ENCODE measurements at places on chromosomes 7 and 10.

- peak; percentile 81 for DNase-seq
These were observed 634.7 kb upstream of the AUTS2 start for GRCh38 chr7:68963552-68963951.

DNA sequence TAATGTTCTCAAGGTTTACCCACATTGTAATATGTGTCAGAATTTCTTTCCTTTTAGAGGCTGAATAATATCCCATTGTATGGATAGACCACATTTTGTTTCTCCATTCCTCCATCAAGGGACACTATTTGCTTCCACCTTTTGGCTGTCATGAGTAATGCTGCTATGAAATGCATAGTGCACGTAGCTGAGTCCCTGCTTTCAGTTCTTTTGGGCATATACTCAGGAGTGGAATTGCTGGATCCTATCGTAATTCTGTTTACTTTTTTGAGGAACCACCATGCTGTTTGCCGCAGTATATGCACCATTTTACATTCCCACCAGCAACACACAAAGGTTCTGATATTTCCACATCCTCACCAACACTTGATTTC, 60.0 kb downstream of the PRF1 start:
- DNase-seq, result no peak

DNA sequence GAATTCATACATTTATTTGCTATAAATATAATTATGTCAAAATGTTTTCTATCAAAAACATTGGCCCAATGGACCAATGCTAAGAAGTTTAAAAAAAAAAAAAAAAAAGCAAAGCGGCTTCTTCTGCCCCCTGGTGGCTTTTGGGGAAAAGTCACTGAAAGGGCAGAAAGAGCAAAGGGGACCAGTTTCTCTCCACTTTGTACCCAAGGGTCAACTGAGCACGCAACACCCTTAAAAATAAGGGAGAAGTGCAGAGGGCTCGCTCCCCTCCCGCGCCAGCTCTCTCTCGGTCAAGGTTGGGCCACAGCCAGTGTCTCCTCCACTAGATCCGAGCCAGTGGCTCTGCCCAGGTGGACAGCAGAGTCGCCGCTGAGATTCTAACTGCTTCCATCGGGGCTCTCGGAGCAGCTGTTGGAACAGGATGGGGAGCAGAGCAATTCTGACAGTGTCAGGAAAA, 136.4 kb upstream of the FGFR2 start:
- no peak for DNase-seq

DNA sequence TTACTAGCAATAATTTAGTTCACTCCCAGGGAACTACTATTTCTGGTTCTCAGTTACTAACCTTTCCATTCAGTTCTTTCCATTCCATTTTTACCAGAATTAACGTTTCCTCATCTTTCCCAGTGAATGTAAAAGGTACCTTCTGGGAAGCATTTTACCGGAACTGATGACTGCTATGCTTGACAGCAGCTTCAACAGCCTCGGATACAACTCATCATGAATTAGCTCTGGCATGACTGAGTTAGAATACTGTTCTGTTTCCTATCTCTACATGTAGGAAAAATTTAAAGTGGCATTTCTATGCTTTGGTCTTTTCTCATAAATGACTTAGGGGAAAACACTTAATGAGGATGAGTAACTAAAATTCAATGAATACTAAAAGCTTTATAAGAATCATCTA, 18.6 kb downstream of the TAS2R41 start:
- DNase-seq, result no peak

GRCh38 chr10:59829601-59830000, 76.3 kb upstream of the MRLN start:
- DNase-seq, result no peak

Measured in H4 (cell line).